ENCODE measurements at places on chromosomes 7 and 10. TPM values are rescaled to one million over a fixed set of nuclear protein-coding genes. Genes with fewer than 3 reads are reported as not detected.

The MARCHF5 gene
- 66.1 TPM for total RNA-seq

The FZD8 gene
- 14.5 TPM for total RNA-seq

The PRSS1 gene
- not detected for total RNA-seq

- DNase-seq = no peak
These were observed 139.0 kb downstream of the CREB5 start for GRCh38 chr7:28551331-28551730.

GRCh38 chr7:25759748-25760147 lies 392.2 kb upstream of the NFE2L3 start:
- no peak for DNase-seq

GRCh38 chr7:92909686-92910475 lies 73.5 kb upstream of the CDK6 start:
- DNase-seq = no peak

All from mesothelial cell of epicardium (in vitro differentiated cells).